ENCODE measurements at places on chromosomes 12 and 14.

DNA sequence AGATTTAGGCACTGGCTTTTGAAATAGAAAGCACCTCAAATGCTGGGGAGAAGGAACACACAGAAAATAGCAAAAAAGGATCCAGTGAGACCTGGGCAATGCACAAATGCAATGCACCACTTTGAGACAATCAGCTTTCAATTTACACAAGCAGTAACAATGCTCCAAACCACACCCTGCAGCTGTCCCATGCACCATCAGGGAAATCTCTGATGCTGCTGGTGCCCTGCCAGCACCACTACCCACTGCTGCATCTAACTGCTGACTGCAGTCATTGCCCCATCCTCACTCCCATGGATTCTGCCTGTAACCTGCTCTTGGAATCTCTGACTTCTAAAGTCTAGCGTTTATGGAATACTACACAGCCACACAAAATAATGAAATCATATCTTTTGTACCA lies 21.0 kb upstream of the HMGA2 start:
- no peak for DNase-seq

GRCh38 chr12:90653040-90653439 lies 301.9 kb downstream of the CCER1 start:
- peak; percentile 66 for DNase-seq

DNA sequence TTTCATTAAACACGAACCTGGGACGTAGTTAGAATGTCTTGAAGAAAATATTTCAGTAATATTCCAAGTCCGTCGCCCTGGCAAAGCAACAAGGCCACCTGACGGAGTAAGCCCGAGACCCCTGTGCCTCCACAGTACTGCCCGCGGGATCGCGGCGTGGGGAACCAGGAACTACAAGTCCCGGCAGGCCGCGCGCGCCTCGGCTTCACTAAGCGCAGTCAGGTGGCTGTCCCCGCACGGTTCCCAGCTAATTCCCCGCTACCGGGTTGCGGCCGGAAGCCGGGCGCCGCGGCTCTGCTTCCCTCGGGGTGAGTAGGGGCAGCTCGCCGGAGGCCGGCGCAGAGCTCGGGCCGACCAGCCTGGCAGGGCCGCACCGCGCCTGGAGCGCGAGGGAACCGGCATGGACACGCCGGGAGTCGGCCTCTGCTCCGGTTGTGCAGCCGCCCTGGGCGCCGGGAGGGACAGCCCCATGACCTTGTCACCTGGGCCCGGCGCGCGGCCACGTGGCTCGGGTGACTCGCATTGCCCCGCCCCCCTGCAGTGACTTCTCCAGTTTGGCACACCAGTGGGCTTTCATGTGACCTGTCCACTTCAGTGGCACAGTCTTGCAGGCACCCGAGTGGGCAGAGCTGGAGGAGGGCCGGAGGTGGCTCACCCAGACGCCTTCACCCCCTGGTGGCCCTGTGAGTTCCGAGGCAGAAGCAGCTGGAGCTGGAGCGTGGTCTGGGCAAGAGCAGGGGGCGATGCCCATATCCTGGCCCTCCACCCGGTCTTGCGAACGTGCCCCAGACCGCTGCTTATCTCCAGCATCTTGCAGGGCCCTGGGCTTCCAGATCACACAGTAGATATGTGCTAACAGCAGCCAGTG lies at the start of gene ADCK1:
ADCK1 (plus strand) TSS at position 247 of the 868 bp plus-strand sequence. CDS start 18,870 bp downstream, outside the sequence.
- peak; percentile 60 for DNase-seq

DNA sequence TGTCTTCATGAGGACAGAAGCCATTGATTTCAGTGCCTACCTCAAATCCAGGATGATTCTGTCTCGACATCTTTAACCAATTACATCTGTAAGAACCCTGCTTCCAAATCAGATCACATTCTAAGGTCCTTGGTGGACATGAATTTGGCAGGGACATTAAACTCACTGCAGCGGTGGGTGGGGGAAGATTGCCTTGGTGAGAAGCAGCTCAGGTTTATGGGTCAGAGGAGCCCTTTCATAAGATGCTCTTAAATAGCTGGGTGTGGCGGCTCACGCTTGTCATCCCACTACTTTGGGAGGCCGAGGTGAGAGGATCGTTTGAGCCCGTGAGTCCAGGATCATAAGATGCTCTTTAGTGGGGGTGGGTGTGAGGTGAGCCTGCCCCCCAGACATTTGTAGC lies 42.9 kb downstream of the ELK3 start:
- no peak for DNase-seq

- peak; percentile 93 for DNase-seq
These were observed 18.5 kb upstream of the CISTR start for GRCh38 chr12:53770281-53770680.

DNA sequence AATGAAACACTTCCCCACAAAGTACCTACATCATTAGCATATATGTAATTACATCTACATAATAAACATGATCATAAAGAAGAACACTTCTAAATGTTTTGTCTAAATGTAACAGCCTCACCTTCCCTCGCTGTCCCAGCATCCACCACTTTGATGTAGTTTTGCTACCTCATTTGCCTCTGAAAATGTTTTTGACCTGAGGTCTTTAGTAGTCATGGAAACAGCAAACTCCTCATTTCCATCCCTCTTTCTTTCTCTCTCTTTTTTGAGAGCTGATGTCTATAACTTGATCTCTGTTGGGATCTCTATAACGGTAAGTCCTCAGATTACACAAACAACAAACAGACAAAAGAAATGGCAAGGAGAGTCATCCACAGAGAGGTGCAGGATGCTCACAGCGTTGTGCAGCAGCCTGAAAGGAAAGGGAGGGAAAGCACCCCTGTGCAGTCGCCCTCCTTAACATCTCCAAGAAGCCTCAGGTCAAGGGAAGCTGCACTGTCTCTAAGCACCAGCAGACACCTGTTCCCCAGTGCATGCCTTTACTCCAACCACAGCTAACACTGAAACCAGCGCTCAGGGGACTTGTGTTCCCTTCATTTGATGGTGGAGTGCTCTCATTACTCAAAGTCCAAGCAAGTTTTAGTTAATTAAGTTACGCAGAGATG lies 268.7 kb downstream of the TMEM132D start:
- no peak for DNase-seq

DNA sequence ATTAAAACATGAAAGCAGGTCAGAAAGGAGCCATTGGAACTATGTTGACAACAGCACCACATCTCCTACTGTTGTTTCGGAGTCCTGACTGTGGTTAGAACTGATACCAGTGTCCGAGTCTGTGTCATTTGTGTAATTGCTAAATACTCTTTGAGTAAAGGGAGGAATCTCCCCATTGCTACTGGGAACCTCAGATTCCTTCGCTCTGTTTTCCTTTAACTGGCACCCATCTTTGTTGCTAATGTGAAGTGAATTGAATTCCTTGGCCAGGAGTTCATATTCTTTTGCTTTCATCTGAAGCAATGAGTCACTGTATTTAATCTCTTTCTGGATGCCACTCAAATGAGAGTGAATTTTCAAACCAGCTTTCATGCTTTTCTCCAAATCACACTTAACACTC lies 31.5 kb downstream of the RASSF9 start:
- peak; percentile 91 for DNase-seq

- DNase-seq, result no peak
These were observed 24.9 kb upstream of the PRKAB1 start for GRCh38 chr12:119642986-119643385.

DNA sequence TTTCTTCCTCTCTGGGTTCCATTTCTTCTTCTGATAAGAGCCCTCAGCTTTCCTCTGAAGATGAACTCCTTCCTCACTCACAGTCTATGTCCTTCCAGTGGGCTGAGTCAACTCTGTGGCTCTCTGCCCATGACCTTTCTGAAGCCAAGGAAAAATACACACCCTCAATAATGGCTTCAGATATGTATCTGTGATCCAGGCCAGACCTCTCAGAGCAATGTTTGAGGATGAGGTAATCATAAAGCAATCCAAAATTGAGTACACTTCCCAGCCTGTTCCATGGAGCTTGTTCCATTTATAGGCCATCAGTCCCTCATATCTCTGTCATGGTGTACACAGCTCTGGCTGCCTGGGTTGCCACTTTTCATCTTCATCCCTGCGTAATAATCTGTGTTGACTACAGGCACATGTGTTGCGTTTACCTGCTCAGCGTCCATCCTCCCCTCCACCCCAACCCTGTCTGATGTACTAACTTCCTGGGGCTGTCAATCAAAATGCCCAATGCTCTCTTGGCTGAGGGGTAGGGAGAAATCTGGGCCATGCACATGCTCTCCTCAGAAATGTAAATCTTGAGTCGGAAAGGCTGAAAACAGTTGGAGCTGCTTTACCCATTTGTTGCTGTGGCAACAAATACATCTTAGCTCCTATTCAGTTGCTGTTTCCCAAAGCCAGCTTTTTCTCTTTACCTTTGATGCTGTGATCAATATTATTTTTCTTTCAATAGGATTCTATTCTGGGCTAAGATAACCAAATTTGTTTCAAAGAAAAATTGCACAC lies 377.8 kb upstream of the TMEM132C start:
- no peak for DNase-seq

DNA sequence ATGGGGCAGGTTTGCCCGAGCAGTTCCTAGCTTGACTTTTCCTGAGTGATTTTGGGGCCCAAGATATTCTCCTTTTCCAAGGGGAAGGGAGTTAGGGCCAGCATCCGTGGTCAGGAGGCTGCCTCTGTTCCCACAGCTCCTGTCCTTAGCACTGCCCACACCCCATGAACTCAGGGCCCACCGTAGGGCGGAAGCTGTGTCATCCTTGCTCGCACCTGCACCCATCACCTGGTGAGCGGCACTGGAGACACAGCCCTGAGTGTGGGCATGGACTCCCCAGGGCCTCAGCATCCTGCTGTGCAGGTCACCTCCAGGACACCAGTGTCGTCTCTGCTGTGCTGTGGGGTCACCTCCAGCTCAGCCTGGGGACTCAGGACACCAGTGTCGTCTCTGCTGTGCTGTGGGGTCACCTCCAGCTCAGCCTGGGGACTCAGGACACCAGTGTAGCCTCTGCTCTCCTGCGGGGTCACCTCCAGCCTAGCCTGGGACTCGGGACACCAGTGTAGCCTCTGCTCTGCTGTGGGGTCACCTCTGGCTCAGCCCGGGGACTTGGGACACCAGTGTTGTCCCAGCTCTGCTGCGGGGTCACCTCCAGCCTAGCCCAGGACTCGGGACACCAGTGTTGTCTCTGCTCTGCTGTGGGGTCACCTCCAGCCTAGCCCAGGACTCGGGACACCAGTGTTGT lies 322.9 kb downstream of the ADGRD1 start:
- DNase-seq, result no peak

DNA sequence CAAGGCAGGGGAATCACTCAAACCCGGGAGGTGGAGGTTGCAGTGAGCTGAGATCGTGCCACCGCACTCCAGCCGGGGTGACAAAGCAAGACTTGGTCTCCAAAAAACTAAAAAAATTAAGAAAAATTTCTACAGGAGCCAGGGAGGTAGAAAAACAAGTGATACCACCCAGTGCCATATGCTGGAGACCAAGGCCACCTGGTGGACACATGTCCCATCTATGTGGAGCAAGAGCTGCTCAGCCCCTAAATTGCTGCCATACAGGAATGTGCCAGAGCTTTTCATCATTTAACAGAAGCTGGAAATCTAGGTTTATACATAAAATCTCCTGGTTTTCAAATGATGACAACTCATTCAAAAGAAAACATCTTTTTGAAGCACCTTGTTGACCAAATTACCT lies 61.4 kb upstream of the ELK3 start:
- DNase-seq, result no peak

GRCh38 chr14:78608998-78609787 lies 439.0 kb downstream of the NRXN3 start:
- no peak for DNase-seq

DNA sequence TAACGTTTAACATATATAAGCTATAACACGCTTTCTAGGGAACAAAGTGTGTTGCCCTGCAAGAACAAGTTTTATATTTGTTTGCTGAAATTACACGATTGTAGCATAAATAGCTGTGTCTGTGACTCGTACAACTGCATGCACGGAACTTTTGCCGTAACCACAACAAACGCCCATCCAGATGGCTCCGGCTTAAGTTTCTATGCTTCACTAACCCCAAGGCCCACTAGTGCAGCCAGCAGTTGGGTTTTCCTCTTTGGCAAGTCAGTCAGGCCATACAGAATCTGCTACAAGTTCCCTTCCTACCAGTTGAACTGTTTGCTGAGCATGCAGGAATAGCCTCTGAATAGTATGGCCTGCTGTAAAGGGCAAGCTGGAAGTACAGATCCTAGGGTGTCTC lies 12.1 kb downstream of the CSRP2 start:
- DNase-seq, result no peak

DNA sequence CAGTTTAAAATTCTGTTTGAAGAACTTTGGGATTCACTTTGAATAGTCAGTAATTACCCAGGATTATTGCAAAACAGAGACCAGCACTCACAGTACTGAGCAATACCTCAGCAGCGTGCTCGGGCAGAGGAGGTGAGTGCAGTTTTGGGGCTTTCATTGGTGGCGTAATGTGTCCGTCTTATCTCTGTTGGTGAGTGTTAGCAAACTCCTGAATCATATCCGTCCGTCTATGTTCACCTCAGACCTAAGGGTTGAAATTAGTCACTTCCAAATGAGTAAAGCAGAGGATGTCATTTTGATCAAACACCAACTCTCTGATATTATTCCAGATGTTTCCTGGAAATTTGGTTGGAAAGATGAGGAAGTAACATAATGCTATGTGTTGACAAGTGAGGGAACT lies 82.8 kb downstream of the BORCS5 start:
- DNase-seq, result peak; percentile 95

DNA sequence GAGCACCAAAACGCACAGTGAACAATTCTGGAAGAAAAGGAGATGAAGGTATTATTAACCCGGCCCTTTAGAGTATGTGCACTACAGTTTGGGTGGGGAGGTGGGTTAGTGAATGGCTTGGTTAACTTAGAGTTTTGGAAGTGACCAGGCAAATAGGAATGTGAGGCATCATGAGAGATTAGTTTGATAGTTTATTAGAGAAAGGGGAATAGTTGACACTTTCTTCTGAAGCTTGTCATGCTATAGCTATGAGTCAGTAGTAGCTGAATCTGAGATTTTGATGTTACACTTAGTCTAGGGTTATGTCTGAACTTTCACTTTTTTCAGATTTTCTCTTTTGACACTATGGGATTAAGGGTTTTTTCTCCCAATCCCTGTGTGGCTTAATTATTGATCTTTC lies 567.2 kb downstream of the SNAPC1 start:
- peak; percentile 73 for DNase-seq

GRCh38 chr12:92796650-92797049 lies 93.9 kb downstream of the PLEKHG7 start:
- DNase-seq, result no peak

GRCh38 chr14:30872602-30873001 lies 1.8 kb upstream of the COCH start:
- no peak for DNase-seq

- DNase-seq, result no peak
These were observed 980.6 kb downstream of the VRK1 start for GRCh38 chr14:97777622-97778355.

GRCh38 chr14:34770901-34771300 lies 56.5 kb upstream of the CFL2 start:
- no peak for DNase-seq

GRCh38 chr12:115942346-115942745 lies 335.1 kb downstream of the MED13L start:
- DNase-seq, result no peak

GRCh38 chr12:66851134-66851533 lies 172.3 kb upstream of the GRIP1 start:
- DNase-seq, result no peak

DNA sequence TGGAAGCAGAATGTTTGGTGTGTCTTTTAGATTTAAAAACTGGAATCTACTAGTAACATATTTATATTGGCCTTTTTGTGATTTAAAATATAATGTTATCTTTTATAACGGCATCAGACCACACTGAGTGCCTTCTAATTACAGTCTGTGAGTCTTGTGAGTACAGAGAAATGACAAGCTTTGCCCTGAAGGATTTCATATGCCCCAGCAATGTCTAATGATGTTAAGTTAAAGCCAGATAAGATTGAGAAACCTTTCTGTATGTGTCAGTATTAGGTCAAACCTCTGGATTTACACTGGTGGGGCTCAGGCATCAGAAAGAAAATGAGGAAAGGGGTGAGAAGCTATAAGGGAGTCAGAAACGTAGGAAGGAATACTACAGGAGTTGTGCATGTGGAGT lies 25.2 kb downstream of the PLEKHA5 start:
- no peak for DNase-seq
